Keratinocyte (primary cell): ENCODE measurements at places on chromosomes 16 and 17. TPM values are rescaled to one million over a fixed set of nuclear protein-coding genes. Genes with fewer than 3 reads are reported as not detected.

The TSNAXIP1 gene
- polyA plus RNA-seq: 0.43 to 1.5 TPM (median 0.54 TPM) in 3 replicates

The BTBD17 gene
- not detected in 3 replicates for polyA plus RNA-seq

The AARS1 gene
- 78.3 to 99.2 TPM (median 83.7 TPM) in 3 replicates for polyA plus RNA-seq

The TAC4 gene
- polyA plus RNA-seq: not detected in 3 replicates

The COPRS gene
- 19.2 to 41.3 TPM (median 30.3 TPM) in 3 replicates for polyA plus RNA-seq

The ZPBP2 gene
- polyA plus RNA-seq: not detected in 3 replicates

The CD300A gene
- 0.07 to 0.10 TPM in 2 of 3 replicates, not detected in the other for polyA plus RNA-seq

The RAB37 gene
- 0.03 to 0.09 TPM (median 0.05 TPM) in 3 replicates for polyA plus RNA-seq

The C1QTNF1 gene
- 6.6 to 17.2 TPM (median 14.3 TPM) in 3 replicates for polyA plus RNA-seq

The ENKD1 gene
- polyA plus RNA-seq: 4.3 to 4.6 TPM (median 4.4 TPM) in 3 replicates

The MAP2K4 gene
- 27.7 to 37.3 TPM (median 28.7 TPM) in 3 replicates for polyA plus RNA-seq

The HBA1 gene
- 0.24 TPM in 1 of 3 replicates, not detected in the others for polyA plus RNA-seq

The KRTAP4-3 gene
- not detected in 3 replicates for polyA plus RNA-seq
